Activated effector memory CD4-positive, alpha-beta T cell treated with Interleukin-2 at 50 U/mL for 16 hours (primary cell): ENCODE measurements at places on chromosomes 6 and 20.
A peak's percentile ranks its signal among the peaks of the same experiment; 100 is the strongest.

DNA sequence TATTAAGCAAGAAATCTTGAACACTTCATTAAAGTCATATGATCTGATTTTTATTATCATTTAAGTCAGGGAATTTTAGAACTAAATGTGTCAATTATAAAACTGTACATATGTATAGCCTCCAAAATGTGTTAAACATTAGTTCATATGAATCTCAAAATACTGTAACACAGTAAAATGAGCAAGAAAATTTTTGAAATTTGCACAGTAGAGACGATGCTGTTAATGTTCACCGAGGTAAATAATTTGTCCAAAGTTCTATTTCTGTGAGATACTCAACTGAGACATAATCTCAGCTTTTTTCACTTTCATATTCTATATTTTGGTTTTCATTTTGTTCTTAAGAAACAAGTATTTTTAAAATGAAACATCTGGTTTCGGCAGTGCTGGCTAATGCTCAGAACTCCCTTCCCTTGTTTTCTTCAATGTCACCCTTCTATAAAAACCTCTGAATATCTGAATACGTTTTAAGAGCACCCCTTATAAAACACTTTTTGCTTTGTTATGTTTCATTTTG lies 353.1 kb downstream of the LAMA2 start:
- DNase-seq, result no peak

GRCh38 chr6:6614096-6614982 lies 25.8 kb downstream of the LY86 start:
- DNase-seq, result peak; percentile 13

DNA sequence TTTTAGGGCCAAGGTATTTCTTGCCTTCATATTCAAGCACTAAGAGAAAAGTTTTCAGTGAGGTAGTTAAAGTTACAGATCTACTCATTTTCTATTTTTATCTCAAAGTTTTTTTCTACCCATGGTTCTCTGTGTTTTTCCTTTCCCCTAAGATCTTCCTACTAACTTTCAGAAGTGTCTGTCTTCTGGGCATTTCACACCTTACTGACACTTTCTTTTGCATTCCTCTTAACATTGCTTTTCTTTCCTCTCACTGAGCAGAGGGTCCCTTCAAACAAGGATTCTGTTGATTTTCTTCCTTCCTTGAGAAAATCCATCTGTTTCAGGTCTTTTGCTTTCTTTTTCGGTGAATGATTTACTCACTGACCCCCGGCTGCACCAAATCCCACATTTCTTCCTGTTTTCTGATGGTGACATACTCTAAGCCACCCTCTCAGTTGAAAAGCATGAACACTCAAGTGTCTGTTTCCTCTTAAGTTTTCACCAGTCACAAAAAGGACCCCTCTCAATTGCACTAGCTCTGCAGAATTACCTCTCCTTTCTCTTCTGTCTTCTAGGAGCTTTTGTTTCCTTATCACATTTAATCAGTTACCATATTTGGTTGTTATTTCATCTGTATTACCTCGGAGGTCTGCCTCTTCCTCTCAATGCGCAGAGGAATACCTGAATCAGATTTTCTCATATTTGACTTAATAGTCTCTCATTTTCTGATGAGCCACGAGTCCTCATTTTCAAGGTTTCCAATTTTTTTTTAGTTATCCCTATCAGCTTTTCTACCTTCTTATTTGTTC lies 73.5 kb upstream of the RNF217 start:
- DNase-seq, result no peak

GRCh38 chr20:63280929-63281545 lies 8.4 kb downstream of the ARFGAP1 start:
- DNase-seq, result no peak

- DNase-seq, result no peak
These were observed 37.9 kb upstream of the CHD6 start for GRCh38 chr20:41655962-41656618.

DNA sequence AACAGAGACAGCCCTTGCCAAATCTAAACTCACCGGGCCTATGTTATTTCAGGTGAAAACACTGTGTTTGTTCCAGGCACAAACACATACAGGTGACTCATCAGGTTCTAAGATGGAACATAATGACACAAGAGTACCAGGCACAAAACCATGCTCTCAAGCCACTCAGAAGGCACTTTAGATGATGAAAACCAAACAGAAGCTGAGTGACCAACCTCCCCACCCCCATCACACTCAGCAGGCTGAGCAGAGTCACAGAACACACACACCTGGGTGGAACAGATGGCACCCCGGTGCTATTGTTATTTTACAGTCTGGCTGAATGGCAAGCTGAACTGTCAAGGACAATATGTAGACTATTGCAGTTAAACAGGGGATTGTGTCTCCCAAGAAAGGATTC lies 20.6 kb upstream of the NKX2-2 start:
- no peak for DNase-seq

GRCh38 chr6:43070028-43070632 lies 6.0 kb upstream of the PTK7 start:
- no peak for DNase-seq
